ENCODE measurements at places on chromosomes 11 and 22.

DNA sequence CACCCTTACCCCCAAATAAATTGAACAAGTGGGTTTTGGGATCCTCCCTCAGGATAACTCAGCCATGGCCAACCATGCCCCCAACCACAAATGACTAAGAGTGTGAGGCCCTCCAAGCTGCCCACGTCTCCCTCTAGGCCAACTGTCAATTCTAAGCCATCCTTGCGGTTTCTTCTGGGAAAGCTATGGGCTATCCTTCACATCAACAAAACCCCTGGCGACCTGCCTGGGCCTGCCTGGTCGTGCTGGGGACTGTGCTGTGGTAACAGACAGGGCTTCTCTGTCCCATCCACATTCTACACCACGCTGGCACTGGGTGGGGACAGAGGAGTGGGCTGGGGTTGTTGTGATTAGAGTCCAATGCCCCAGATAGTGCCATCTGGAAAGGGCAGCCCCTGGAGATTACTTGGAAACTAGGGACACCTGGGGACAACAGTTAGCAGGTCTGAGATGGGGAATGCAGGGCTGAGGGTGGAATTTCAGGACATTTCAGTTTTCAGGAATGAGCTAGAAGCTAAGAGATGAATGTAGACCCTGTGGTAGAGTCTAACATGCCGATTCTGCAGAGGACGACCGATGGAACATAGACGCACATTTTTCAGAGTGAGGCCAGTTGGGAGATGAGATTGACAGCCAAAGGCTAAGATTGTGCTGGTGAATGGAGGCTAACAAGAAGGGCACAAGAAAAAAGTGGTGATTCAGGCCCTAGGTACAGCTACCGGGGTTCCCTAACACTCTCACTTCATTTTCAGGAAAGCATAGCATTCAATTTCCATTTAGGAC lies 131.9 kb downstream of the RASSF10 start:
- no peak for DNase-seq

GRCh38 chr11:126359431-126360048 lies 4.1 kb downstream of the ST3GAL4 start:
- no peak for DNase-seq

GRCh38 chr11:1888811-1889210 lies 2.9 kb downstream of the PRR33 start:
- no peak for DNase-seq

DNA sequence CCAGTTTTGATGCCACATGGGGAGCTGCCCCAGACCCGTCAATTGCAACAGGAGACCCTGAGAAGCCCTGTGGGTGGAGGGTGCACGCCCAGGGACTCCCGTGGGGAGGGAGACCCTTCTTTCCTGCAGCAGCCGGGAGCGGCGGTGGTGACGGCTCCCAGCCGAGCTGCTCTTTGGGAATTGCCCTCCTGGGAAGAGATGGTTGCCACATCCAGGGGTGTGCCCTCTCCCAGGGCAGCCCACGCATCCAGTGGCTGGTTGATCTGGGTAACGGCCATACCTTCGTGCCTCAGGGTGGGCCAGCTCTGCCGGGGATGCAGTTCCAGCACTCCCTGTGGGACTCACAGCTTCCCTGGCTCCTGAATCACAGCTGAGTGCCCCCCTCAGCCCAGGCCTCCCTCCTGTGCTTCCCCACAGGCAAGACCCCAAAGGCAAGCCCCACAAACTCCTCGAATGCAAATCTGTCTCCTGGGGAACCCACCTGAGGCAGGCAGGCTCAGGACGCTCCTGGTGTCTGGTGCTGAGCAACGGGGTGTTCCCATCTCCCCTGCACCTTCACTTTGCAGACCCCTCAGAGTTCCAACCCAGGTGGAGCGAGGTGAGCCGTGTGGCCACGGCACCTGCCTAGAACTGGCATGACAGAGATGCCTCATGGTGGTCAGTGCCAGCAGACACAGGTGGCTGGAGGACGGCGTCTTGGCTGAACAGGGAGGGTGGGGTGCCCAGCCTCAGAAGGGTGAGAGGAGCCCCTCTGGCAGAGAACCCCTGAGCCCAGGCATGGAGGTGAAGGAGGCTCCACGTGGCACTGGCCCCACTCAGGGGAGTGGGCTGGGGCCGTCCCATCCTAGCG lies 1027.4 kb downstream of the BRD1 start:
- DNase-seq: no peak

GRCh38 chr22:20093418-20094196 lies 13.6 kb downstream of the DGCR8 start:
- no peak for DNase-seq

DNA sequence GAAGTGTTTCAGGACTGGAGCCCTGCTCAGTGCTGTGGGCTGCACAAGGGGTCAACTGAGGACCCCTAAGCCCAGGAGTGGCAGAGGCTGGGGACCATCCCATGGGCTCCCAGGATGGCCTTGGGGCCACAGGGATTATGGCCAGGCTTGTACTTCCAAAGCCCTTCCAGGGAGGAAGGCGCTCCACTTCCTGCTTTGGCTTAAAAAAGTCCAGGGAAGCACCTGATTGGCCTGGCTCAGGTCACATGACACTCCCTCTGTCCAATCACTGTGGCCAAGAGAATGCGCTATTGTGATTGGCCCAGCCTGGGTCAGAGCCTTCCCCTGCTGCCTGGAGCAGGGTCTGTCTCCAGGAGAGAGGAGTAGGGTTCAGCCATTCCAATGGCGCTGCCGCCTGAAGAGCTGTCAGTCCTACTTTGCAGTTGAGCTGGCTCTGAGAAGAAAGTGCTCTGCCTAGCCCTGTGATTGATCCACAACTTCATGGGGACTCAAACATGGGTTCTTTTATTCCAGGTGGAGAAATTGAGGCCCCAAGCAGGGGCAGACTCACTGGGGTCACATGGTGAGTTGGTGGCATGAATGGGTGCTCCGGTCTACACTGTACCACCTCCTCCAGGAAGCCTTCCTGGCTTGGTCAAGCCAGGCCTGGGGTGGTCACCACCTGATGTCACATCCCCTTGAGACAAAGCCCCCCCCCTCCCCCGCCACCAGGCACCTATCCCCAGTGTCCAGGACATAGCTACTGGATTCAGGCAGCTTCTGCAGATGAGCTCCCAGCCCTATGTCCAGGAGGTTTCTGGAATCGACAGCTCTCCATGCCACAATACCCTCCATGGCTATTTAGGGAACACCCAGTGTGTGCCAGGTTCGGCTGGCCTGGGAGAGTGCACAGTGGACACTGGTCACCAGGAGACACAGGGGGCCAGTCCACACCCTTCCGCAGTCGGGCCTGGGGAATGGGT lies 48.2 kb downstream of the RTN4R start:
- no peak for DNase-seq

DNA sequence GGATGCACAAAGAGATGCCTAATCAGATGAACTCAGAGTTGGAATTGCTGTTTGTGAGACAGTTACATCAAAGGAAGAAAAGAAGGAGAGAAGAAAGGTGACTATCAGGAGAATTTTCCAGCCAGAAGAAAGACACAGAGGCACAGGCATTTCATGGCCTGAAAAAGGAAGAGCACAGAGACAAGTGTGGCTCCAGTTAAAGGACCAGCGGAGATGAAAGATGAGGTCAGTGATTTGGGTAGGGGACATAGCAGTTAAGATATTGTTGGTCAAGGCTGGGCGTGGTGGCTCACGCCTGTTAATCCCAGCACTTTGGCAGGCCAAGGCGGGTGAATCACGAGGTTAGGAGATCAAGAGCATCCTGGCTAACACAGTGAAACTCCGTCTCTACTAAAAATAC lies 3.4 kb upstream of the ZNF280A start:
- no peak for DNase-seq

- peak; percentile 73 for DNase-seq
Observed at GRCh38 chr11:118338637-118339061, 3.9 kb downstream of the CD3D start.

DNA sequence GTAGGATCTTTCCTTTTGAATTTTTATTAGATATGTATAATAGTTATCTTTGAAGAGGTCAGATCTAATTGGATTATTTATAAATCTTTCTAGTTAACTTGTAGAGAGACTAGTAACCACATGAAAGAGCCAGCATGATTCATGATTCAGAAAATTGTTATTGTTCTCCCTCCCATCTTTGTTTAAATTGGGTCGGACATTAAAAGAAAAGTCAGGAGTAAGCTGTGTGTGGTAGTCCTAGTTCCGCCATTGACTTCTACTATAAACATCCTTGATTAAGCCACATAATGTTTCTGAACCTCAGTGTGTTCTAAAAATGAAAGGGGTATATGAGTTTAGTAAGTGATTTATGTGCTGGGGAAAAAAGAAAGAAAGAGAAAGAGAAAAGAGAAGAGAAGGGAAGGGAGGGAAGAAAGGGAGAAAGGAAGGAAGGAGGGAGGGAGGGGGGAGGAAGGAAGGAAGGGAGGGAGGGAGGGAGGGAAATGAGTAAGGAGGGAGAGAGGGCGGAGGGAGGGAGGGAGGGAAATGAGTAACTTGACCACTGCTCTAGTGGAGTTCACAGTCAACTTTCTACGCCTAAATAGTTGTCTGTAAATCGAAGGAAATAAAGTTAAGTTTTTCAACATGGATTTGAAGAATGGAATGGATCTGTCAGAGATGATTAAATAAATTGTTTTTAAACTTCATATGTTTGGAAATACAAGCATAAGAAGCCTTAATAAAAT lies 32.9 kb downstream of the SIK2 start:
- DNase-seq: no peak

DNA sequence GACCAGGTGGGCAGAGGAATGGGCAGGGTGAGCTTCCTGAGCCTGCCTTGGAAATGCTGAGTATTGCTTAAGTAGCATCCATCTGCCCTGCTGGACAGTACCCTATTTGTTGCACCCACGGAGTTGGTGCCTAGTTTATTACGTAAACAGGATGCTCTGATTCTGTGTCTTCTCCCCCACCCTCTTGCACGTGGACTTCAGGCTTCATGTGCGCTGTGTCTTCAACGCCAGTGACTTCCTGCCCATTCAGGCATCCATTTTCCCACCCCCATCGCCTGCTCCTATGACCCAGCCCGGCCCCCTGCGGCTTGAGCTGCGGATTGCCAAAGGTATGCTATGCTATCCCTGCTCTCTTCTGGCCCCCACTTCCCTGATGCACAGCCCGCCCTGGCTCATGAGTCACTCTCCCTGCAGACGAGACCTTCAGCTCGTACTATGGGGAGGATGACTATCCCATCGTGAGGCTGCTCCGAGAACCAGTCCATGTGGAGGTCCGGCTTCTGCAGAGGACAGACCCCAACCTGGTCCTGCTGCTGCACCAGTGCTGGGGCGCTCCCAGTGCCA lies 5.7 kb downstream of the ZP1 start:
- no peak for DNase-seq

- DNase-seq: no peak
Observed at GRCh38 chr22:25447067-25447685, 117.3 kb upstream of the GRK3 start.

- no peak for DNase-seq
Observed at GRCh38 chr11:15927196-15927863, 429.0 kb downstream of the SOX6 start.

DNA sequence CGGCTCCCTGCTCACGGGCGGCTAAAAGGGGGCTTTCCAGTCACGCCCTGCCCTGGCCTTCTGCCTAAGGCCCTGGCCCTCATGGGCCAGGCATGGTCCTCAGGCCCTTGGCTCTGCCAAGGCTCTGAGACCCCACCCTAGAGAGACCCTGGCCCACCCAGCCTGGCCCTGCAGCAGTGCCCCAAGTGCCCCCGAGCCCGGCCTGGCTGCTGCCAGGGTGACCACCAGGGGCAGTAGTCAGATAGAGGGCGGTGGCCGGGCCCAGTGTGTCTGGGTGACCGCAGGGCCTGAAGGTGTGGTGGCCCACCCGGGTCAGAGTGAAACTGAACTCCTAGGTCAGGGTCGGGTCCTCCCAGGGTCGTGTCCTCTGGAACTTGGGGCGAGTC lies 29.4 kb upstream of the CCDC188 start:
- no peak for DNase-seq

DNA sequence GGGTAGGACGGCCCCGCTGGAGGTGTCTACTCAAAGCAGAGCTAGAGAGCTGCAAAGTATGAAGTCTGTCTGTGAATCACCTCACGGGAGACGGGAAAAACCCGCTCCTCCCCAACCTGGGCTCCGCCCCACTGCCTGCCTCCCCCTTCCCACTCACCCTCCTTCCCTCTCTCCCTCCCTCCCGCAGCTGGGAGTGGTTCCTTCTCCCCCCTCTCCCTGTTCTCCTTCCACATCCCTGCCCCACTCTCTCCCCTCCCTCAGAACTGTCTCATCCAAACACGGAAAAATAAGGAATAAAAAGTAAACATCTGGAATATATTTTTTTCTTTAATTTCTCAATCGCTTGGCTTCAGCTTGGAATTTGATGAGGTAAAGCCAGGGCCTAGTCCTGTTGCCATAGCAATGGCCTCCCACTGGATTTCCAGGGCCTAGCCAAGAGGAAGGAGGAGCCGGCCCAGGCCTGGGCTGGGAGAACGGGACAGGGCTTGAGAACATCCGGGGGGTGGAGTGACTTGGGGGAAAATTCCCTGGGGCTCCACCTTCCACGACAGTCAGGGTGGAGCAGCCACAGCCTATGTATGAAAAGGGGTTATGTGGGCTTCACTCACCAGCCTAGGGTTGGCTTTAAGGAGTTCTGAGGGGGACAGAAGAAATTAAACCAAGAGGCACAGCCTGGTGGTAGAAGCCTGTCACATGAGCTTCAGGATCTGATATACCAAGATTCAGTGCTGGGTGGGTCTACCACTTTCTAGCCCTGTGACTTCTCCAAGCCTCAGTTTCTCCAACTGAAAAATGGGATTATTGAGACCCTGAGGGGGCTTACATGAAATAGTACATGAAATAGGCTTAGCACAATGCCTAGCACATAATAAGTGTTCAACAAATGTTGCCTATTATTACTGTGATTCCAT lies 2.2 kb downstream of the TNKS1BP1 start:
- no peak for DNase-seq

DNA sequence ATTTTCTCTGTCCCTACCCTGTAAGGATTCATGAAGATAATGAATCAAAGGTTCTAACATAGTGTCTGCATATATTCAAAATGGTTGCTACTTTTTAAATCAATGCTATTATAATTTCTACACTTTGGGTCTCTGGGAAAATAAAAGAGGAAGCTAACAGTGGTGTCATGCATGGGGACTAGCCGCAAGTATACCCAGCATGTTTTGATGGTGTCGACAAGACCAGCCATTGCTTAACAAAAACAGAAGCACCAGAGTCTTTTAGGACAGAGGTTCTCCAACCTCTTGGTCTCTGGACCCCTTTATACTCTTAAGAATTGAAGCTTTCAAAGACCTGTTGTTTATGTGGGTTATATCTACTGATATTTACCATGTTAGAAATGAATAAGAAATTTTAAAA lies 37.8 kb downstream of the RNF141 start:
- DNase-seq: no peak

DNA sequence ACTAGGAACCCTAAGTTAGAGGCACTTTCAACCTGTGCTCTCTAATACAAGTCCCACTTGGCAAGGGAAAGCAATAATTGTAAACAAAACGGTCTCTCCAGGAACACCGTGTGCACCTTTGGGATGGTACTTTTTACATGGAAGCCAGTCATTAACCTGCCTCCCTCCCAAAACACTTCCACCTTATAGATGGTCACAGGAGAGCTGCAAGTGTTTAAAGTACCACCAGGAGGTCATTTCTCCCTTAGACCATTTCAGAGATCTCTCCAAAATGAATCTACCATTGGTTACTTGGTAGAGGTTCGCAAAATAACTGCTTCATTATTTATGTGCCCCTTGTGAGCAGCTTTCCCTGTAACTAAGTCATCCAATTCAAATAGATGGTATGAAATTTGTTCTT lies 375.3 kb downstream of the DYNC2H1 start:
- DNase-seq: no peak
